Right renal cortex interstitium (tissue), 3 donors: ENCODE measurements at places on chromosomes 7 and 10. TPM values are rescaled to one million over a fixed set of nuclear protein-coding genes. Genes with fewer than 3 reads are reported as not detected.

The LRRC27 gene
- 25.8 TPM for polyA plus RNA-seq

The MYL10 gene
- 0.42 TPM for polyA plus RNA-seq

The ZNF804B gene
- 0.43 TPM for polyA plus RNA-seq

The CYP2E1 gene
- polyA plus RNA-seq, result 0.93 TPM

The HMX2 gene
- polyA plus RNA-seq, result 1.4 TPM

The PRPS1L1 gene
- polyA plus RNA-seq, result not detected

The NUTM2E gene
- polyA plus RNA-seq, result not detected
